ENCODE measurements at places on chromosomes 5 and 9. TPM values are rescaled to one million over a fixed set of nuclear protein-coding genes. Genes with fewer than 3 reads are reported as not detected.

DNA sequence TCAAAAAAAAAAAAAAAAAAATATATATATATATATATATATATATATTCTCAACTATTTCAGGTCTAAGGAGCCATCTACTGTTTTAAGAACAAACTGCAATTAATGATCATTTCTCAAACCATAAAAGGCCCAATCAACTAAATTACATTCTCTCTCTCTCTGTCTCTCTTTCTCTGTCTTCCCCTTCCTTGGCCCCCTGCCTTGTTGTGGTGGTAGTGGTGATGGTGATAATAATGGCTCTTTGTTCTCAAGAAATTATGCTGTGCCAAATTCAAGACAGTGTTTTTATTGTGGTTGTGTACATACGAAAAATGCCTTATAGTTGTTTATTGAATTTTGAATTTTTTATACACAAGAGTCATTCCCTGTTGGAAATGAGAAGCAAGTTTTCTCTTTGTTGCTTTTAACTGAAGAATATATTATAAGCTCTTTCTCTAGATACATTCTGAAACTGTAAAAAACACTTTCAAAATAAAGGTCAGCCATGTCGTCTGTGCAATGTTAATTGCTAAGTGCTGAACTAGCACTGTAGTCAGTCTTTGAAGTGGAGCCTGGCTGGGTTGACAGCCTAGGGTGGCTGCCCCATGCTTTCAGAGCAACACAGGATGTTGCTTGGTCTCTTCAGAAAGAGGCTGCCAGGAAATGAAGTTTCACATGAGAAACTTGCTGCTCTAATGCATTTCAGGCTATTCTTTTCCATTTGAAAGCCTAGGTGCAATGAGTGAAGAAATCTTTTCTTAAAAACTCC lies 96.0 kb downstream of the HINT1 start:
- no peak for DNase-seq

GRCh38 chr9:108673386-108673785 lies 182.4 kb downstream of the ACTL7B start:
- no peak for DNase-seq

GRCh38 chr5:124728968-124729332 lies 17.5 kb downstream of the ZNF608 start:
- DNase-seq, result no peak

- no peak for DNase-seq
These were observed 5.1 kb upstream of the SMIM15 start for GRCh38 chr5:61167382-61167781.

The FOXD4L5 gene
- not detected for total RNA-seq

All from glomerular endothelial cell (primary cell).